GDM1 (cell line): ENCODE measurements at places on chromosomes 5 and 9.

DNA sequence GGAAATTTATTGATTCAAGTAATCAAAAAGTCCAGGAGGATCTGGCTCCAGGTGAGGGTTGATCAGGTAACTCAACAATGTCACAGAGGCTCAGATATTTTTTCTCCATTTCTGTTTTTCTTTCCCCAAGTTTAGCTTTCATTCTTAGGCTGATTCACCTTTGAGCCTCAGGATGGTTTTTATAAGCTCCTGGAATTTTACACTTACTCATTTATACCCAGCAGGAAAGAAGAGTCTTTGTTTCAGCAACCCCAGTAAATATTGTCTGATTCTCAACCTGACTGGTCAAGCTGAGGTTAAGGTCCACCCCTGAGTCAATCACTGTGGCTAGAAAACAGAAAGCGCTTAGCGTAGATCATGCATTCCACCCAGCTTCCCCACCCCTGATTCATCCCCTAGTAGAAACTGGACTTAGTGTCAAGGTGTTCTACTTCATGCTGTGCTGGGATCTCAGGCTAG, 500.6 kb downstream of the KIF4B start:
- DNase-seq, result no peak

DNA sequence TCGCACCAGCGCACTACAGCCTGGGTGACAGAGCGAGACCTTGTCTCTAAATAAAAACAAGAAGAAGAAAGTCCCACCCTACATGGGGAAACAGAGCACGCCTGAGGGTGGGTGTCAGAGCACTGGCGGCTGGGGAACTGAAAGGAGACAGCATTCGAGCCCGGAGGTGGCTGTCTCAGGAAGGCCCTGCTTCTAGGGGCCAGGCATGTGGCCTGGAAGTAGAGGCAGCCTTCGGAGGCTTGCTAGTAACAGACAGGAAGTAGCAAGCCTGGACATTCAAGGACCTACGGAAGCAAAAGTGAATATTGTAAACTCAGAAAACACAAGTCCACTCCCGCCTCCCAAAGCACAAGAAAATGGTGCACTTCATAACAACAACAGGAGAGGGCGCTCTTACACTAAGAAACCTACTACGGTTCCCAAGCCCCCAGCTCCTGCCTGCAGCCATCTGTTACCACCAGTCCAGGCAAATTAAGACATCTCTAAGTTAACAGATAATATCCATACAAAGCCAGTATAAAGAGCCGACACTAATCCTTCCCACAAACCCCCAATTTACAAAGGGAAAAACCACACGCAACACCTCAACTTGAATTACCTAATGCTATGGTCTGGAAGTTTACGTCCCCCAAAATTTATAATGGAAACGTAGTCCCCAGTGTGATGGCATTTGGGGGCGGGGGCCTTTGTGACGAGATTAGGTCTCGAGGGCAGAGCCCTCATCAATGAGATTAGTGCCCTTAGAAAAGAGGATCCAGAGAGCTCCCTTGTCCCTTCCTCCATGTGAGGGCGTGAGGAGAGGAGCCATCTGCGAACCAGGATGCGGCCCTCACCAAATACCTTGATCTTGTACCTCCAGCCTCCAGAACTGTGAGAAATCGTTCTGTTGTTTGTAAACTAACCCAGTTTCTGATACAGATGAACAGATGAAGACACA, 7.7 kb downstream of the RASGEF1C start:
- DNase-seq, result peak; percentile 12

DNA sequence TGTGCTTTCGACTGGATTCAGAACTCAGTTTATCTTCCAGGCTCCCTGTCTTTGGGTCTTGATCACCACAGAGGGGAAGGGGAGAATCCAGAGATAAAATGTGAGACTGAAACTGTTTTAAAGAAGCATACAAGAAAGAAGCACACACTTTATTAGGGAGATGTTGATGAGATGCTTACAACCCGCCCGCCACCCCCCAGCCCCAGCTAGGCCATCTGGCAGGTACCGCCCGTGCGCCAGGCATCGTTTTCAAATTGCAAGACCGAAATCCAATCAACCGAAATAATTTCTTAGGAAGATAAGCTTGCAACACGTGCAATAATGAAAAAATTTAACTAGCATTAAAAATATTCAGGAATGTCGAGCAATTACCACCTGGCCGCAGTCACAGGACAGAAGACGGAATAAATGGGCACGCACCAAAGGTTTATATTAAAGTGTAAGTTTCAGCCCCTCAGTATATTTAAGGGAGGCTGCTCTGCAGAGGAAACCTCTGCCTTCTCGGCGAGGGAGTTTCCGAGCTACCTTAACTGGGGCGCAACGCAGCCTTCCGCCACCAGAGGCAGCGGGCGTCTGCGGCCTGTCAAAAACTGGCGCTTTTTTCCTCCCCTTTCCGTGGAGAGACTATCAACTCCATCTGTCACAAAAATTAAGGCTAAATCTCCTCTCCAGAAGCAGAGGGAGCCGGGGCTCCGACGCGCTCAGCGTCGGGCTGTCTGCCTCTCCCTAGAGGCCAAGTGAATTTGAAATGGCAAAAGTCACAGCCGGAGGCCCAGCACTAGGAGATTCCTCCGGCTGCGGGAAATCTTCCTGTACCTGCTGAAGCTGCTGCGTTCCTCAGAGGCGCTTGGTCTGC, 996 bp upstream of the GAS1 start:
- DNase-seq, result no peak

DNA sequence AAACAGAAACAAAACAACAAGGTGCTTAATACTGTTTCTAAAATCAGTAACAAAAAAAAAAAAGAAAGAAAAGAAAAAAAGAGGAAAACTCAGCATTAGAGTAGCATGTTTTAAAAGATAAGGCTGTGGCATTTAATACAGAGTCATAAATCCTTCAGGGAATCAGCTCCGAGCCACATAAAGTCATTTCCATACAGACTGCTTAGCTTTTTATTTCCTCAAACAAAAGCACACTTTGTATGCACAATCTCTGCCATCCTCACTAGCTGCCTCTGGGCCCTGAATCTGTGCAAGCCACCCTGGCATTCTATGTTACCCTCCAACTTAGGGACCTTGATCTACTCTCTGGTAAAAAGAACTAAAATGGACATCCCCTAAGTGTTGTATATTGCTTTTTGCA, 87.6 kb downstream of the SEMA6A start:
- DNase-seq, result no peak

DNA sequence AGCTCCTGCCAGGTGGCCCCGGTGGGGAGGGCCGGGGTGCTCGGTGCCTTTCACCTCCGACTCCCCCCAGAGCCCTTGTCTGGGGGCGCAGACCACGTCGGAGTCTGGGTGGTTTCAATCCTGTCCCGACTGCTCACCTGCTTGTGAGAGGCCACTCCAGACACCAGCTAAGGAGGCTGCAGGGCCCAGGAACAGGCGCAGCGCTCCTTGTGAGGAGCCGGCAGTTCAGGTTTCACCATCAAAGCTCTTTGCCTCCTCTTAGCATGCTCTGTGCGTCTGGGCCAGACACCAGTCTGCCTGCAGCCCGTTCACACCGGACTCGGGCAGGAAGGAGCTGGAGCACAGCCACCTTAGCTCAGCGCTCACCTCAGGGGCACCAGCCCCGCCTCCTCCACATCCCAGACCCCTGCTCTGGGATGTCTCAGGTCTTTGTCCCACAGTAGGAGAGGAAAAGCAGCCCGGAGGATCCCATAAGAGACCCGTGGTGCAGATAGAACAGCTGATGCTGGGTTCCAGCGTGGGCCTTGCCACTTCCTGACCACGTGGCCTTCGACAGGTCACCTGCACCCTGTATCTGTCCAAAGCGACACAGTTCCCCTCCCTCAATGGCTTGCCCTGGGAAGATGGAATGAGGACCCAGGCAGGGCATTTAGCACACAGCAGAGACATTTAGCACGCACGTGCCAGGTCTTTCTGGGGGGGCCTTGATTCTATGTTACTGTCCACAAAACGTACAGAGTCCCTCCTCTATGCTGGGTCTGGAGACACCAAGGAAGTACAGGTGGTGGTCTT, 106.2 kb upstream of the LMX1B start:
- DNase-seq, result no peak

- no peak for DNase-seq
Observed at GRCh38 chr5:59346514-59346913, 547.0 kb downstream of the PDE4D start.

GRCh38 chr5:141192110-141192725, at the start of gene PCDHB10:
Gene PCDHB10 (plus strand): TSS chr5:141192353. CDS start chr5:141192553, 200 bp downstream.
- DNase-seq, result peak; percentile 16

DNA sequence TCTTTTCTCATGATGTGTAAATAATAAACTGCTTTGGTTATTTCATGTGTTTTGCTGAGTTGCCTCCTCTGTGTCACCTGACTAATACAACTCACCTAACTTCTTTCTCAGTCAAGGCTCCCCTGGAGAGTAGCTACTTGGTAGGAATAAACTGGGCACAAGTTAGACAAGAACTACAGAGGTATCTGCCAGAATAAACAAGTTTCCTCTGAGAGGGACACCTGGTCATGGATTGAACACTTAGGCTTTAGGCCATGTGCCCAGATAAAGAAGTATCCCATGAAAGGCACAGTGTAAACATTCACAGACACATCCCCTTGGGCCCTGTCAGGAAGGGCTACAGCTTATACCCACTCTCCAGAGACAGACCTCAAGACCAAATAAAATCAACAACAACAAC, 532.5 kb downstream of the KIF4B start:
- no peak for DNase-seq

DNA sequence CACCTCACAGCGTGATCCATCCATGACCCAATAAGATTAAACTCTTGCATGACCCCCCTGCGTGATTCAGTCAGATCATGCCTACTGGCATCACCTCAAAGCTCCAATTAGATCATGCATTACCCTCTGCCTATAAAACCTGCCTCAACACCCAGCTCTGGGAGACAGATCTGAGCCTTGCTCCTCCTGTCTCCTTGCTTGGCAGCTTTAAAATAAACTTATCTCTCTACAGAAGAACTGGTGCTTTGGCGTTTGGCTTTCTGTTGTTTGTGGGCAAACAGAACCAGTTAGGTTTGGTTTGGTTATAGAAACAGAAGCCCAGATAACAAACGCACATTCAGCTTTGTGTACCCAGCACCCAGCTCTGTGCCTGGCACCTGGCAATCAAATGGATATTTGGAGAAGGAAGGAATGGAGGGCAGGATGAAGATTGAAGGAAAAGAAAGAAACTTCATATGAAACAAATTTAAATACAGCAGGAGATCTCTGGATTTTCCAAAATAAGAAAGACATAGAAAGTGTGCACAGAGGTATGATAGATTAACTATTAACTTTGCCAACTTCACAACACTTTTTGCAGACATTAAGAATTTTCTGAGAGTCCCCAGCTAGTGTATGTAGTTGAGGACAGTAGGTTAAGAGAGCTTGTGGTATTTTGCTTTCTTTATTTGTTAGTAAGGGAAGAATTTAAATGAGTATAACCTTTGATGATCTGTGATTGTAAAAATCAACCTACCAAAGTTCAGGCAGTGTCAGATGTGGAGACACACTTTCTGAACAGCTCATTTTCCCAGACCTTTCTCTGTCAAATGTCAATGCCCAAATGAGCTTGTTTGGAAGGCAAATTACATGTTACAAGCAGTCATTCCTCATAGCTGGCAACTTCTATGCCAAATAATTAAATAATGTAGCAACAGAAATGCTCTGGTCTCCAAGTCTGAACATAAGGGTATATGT, 102.1 kb upstream of the ASTN2 start:
- DNase-seq, result no peak
